ENCODE measurements at places on chromosomes 2 and 18. TPM values are rescaled to one million over a fixed set of nuclear protein-coding genes. Genes with fewer than 3 reads are reported as not detected.

DNA sequence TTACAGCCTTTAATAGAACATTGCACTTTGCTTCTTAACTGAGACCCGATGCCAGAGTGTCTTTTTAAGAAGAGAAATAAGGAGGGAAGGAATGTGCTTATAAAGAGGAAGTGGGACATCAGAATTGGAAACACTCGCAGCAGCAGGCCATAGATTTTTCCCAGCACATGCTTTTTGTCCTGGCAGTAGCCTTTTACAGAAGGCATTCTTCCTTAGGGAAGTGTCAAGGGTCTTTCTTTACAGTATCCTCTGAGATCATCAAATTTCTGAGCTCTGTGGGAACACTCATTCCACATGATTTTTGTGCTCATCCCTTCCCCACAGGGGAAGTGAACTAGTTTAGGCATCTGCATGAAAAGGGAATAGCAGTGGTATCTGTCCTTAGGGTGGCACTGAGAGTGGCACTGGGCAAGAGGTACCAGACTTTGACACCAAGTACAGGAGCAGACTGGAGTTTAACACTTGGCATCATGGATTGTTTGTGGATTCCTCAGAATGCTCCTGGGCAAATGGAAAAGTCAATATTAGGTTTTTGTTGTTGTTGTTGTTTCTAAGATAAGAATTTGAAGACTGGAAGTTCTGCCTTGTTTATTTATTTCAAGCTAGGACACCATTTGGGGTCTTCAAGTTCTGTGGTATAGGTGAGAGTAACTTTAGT is 4.1 kb downstream of the MYO1B start:
- H3K36me3 ChIP-seq: no peaks in the 10 kb centered on the region
- peaks cover 17% of the 10 kb centered on the region for H3K4me1 ChIP-seq
- no peak overlapping the region for H3K27ac ChIP-seq
- no peak overlapping the region for H3K4me3 ChIP-seq
- DNase-seq: no peak

DNA sequence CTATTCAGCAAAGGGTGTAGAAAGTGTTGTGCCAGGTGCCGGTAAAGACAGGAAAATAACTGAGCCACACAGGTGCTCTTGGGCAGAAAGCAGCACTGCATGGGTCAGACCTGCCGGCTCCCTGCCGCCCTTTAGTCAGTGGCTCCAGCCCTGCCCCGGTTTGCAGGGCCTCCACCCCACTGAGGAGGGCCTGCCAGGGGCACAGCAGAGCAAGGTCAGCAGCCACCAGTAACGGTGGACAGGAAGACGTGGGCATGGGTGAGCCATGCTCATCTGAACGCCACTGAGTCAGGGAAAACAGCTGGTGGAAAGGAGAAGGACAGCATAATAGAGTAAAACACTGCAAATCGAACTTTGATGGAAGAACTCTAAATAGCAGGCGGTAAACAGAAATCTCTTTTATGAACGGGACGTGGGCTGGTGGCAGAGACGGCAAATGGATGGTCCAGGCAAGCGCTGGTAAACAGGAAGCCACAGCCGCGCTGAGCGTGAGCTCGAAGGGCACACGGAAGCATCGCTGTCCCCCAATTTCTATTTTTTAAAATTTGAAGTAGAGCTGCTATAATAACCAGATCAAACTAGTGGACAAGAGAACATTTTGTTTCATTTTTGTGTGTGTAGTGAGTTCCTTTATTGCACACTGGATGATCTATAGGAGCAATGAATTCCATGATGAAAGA is 141.8 kb upstream of the ALKAL2 start:
- peaks cover 17% of the 10 kb centered on the region for H3K4me1 ChIP-seq
- DNase-seq: no peak
- no peak overlapping the region for H3K4me3 ChIP-seq
- no peaks in the 10 kb centered on the region for H3K36me3 ChIP-seq

- H3K36me3 ChIP-seq: peaks cover 14% of the 10 kb centered on the region
- no peak overlapping the region for H3K27ac ChIP-seq
- no peaks in the 10 kb centered on the region for H3K27me3 ChIP-seq
- H3K4me3 ChIP-seq: no peak overlapping the region
These were observed 2.3 kb downstream of the RBBP8 start for GRCh38 chr18:22935431-22935830.

GRCh38 chr18:50055488-50055887 is 139.5 kb downstream of the MYO5B start:
- no peak overlapping the region for H3K27ac ChIP-seq
- no peaks in the 10 kb centered on the region for H3K4me1 ChIP-seq
- no peaks in the 10 kb centered on the region for H3K36me3 ChIP-seq

Gene NEB
- polyA plus RNA-seq: 4.3 TPM

- H3K27me3 ChIP-seq: no peaks in the 10 kb centered on the region
- H3K4me1 ChIP-seq: no peaks in the 10 kb centered on the region
- H3K27ac ChIP-seq: no peak overlapping the region
These were observed 50.7 kb upstream of the ARL5A start for GRCh38 chr2:151878655-151879563.

GRCh38 chr2:179129574-179130238 is 79.8 kb upstream of the CCDC141 start:
- H3K27ac ChIP-seq: no peak overlapping the region
- no peak overlapping the region for H3K4me3 ChIP-seq
- peaks cover 5% of the 10 kb centered on the region for H3K4me1 ChIP-seq
- no peaks in the 10 kb centered on the region for H3K27me3 ChIP-seq

Gene SPATA3
- polyA plus RNA-seq: not detected

- no peaks in the 10 kb centered on the region for H3K27me3 ChIP-seq
- H3K36me3 ChIP-seq: peaks cover 38% of the 10 kb centered on the region
- no peak overlapping the region for H3K4me3 ChIP-seq
- no peak for DNase-seq
- H3K4me1 ChIP-seq: no peaks in the 10 kb centered on the region
These were observed 37.9 kb downstream of the BUB1 start for GRCh38 chr2:110639972-110640371.

GRCh38 chr2:46866770-46867246 is 48.8 kb downstream of the MCFD2 start:
- no peak overlapping the region for H3K4me3 ChIP-seq
- no peak for DNase-seq
- no peak overlapping the region for H3K27ac ChIP-seq
- H3K4me1 ChIP-seq: no peaks in the 10 kb centered on the region
- no peaks in the 10 kb centered on the region for H3K36me3 ChIP-seq

DNA sequence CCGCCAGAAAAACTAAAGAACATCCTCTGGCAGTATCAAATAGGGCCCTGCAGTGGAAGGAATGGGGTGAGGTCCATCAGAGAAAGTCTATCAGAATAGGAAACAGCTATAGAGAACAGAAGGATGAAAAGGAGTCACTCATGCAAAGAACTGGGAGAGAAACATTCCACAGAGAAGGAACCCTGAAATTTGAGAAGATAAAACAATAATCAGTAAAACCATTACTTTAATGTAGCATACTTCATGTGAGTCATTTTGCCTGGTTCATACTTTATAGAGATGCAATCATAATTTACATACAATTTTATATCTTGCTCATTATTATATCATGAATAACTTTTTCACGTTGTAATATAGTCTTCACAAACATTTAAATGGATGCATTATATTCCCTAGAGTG is 402.2 kb downstream of the NCKAP5 start:
- no peak overlapping the region for H3K27ac ChIP-seq
- H3K36me3 ChIP-seq: no peaks in the 10 kb centered on the region
- H3K27me3 ChIP-seq: no peaks in the 10 kb centered on the region
- no peak for DNase-seq

DNA sequence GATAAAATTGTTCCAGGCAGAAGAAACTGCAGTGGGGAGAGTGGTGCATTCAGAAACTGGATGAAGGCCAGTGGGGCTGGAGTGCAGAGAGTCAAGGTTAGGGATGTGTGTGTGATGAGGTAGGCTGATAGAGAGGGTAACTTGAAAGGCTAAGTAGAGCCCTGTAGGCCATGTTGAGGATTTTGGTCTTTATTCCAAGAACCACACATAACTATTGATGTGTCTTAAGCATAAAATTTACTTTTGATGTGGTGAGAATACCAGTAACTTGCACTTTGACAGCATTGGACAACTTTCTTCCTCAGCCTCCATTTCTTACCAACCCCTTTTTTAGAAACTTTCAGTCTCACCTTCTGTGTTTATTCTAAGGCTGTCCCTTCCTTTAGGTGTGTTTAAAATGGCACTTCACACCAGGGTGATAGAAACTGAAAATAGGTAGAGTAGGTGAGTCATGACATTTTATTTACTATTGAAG is 22.6 kb downstream of the MTX2 start:
- H3K27me3 ChIP-seq: no peaks in the 10 kb centered on the region
- H3K4me1 ChIP-seq: peaks cover 4% of the 10 kb centered on the region
- H3K4me3 ChIP-seq: no peak overlapping the region
- DNase-seq: no peak
- H3K27ac ChIP-seq: no peak overlapping the region

GRCh38 chr2:118693287-118693822 is 154.1 kb downstream of the EN1 start:
- no peak overlapping the region for H3K4me3 ChIP-seq
- H3K36me3 ChIP-seq: no peaks in the 10 kb centered on the region
- H3K27ac ChIP-seq: no peak overlapping the region
- H3K27me3 ChIP-seq: no peaks in the 10 kb centered on the region
- H3K4me1 ChIP-seq: no peaks in the 10 kb centered on the region
